Stimulated activated CD8-positive, alpha-beta memory T cell treated with anti-CD3 and anti-CD28 coated beads, Interleukin-4, amount 100 ng/mL, for 24 hours (primary cell): ENCODE measurements at places on chromosomes 12 and 14.

- DNase-seq: no peak
These were observed 36.6 kb downstream of the TC2N start for GRCh38 chr14:91830777-91831176.

GRCh38 chr14:96001866-96002497 lies 37.2 kb upstream of the C14orf132 start:
- no peak for DNase-seq

GRCh38 chr14:68337279-68337678 lies 455.6 kb downstream of the ZFP36L1 start:
- no peak for DNase-seq

DNA sequence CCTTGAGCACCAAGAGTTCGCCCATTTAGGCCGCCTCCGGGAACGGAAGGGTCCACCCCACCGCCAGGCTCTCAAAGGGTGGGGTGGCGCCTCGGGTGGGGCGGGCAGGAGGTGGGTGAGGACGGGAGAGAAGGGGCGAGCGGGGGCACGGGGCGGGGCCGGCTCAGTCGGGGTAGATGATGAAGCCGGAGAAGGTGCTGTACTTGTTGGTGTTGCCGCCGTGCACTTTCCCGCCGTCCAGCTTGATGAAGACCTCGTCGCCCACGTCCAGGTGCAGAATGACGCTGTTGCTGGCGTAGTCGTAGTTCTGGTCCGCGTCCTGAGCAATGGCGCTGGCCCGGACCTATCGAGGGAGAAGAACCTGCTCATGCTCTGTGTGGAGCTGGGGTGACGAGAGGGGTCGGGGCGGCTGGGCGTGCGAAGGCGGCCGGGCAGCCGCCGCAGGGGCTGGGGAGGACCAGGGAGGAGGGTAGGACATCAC lies 4.1 kb downstream of the C1QL4 start:
- DNase-seq: no peak

DNA sequence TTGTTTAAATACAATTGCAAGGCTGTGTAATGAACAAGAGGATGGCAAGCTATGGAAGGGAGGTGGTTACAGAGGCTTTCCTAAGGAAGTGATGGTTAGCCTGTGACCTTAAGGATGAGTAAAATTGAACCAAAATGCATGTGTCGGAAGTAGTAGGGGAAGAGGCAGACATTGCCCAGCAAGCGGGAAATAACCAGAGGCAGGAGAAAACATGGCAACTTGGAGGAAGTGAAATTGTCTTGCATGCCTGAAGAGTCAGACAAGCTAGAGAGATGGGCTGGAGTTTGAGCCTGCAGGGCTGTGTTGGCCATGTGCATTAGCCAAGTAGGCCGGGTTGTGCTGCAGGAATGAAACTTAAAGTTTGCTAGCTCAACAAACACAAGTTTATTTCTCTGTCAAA lies 96.2 kb downstream of the BTG1 start:
- DNase-seq: no peak

GRCh38 chr14:24913021-24913420 lies 136.9 kb downstream of the STXBP6 start:
- no peak for DNase-seq

DNA sequence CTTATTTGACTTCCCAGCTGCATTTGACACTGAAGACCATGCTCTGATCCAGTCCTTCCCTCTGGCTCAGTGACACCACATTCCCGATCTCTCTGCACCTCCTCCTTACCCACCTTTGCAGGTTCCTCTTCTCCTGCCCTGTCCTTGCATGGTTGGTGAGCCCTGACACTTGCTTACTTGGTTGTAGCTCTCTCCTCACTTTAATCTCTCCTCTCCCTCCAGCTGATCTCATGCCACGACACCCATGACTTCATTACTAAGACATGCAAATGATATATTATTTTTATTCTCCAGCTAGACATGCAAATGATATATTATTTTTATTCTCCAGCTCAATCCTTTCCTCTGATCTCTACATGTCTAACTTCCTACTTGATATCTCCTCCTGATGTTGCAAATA lies at the start of gene SERPINA9:
TSS of gene SERPINA9 (minus strand) at position 175 of the 400 bp plus-strand sequence. CDS start 6,357 bp downstream, outside the sequence.
- DNase-seq: no peak

DNA sequence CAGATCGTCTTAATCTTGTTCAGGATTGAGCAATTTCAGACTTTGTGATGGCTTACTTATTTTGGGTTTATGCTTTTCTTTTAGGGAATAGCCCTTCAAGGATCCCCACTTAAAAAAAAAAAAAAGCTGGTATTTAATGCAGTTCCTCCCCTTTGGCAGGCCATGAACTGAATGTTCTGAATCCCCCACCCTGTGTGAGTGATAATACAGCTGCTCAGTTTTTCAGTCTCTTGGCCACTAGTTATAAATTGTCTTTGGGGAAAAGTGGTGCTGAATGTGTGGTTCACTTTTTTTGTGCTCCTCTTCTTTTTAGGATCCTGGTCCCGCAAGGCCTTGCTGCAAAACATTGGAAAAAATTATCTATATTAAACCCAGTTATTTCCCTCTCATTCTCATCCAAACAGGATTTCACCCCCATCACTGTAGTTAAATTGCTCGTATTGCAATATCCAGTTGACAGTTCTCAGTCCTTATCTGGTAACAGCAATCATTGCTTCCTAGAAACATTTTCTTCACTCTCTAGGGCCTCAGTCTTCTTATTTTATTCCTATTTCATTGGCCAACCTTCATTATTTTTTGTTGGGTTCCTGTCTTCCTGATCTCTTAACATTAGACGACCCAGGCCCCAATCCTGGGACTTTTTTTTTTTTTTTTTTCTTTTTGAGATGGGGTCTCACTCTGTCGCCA lies 73.1 kb upstream of the PAWR start:
- no peak for DNase-seq

DNA sequence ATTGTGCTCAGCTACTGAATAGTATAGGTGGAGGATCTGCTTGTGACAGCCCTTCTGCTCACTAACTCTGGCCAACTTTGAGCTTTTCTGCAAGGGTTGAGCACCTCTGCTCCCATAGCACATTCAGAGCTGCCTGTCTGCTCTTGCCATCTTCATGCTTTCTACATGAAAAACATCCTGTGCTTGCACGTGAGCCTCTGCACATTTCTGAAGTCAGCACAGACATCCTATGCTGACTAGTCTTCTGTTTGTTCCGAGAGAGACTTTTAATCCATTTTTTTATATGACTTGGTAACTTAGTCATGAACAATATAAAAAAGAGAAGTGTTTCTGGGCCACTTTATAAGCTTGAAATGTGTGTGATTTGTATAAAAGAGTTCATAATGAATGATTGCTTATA lies 969.3 kb downstream of the TMTC2 start:
- no peak for DNase-seq

DNA sequence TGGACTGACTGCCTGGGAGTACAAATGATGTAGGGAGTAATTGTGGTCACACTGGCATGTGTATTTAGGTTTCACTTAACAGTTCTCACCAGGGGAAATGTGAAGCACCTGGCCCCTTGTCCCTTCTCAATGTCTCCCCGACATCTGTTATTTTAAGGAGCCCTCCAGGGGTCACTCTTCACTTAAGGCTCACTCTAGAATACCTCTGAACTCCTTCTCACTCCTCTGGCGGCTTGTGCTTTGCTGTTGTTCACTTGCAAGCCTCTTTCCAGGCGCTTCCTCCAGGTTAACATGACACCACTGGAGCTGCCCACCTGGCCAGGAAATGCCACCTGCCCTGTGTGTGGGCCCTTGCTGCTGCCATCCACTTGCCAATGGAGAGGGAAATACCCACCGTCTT lies 56.5 kb upstream of the GZMB start:
- DNase-seq: no peak

- no peak for DNase-seq
These were observed 84.6 kb downstream of the ITPR2 start for GRCh38 chr12:26748412-26748740.

- DNase-seq: no peak
These were observed 7.3 kb downstream of the PHB2 start for GRCh38 chr12:6963016-6963731.

DNA sequence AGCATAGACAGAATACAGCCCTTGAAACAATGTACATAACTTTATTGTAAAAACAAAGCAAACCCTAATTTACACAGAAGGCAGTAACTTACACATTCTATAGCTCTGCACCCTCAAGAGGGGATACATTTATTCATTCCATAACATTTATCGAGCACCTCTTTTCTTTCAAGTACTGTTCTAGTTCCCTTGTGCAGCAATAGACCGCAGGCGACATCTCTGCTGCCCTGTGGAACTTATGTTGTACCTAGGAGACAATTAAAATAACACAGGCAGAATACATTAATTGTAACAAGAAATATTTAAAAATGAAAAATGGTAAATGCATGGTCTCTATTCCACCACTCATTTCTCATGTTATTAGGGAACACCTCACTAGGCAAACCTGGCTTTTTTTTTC lies 1.4 kb upstream of the ARHGDIB start:
- no peak for DNase-seq
